ENCODE measurements at places on chromosomes 2 and 18. TPM values are rescaled to one million over a fixed set of nuclear protein-coding genes. Genes with fewer than 3 reads are reported as not detected.

Gene ATOH8
- total RNA-seq = 56.7 TPM

Gene SERPINB3
- not detected for total RNA-seq

DNA sequence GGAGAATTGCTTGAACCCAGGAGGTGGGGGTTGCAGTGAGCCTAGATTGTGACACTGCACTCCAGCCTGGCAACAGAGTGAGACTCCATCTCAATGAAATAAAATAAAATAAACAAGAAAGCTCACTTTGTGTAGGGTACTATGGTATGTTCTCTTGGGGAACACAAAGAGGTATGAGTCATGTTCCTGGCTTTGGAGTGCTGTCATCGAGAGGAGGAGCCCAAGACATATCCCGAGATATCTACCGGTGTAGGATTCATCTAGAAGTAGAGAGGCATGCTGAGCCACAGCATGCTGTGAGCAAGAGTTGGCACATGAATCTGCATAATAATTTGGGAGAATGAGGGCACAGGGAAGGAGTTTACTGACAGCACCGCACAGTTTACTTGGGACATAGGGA lies 244.9 kb upstream of the EPHA4 start:
- no peak for DNase-seq

DNA sequence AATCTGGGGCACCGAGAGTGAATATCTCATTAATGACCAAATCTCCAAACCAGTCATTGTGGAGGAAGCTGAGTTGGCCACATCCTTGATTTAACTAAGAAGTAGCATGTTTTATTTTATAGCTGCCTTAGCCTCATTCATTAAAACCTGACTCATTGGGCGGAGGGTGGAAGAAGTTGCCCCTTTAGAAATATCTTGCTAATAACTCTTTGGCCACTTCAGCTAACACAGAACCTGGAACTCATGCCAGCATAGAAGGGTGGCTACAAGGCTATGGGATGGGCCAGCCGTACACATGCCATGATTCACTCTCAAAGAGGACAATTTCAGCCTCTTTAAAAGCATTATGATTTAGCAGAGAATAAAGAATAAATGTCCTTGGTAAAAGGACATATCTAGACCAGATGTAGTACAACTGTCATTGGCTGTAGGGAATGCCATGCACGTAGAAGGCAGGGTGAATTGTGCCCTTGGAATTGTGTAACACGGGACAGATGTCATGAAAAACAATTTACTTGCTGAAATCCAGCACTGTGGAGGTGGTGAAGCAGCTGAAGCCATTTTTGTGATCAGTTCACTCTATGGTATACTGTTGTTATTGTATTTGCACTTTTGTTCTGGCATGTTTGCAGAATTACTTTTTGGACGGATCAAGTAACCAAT lies 330.0 kb downstream of the PLCL1 start:
- DNase-seq = no peak

Gene TUBA3D
- not detected for total RNA-seq

- DNase-seq = no peak
Measured at GRCh38 chr2:9095226-9095625, 91.7 kb upstream of the MBOAT2 start.

GRCh38 chr2:16119741-16120140 lies 179.4 kb downstream of the MYCN start:
- no peak for DNase-seq

GRCh38 chr2:237727363-237727762 lies 71.2 kb upstream of the RBM44 start:
- no peak for DNase-seq

Gene PPM1G
- total RNA-seq = 39.5 TPM

DNA sequence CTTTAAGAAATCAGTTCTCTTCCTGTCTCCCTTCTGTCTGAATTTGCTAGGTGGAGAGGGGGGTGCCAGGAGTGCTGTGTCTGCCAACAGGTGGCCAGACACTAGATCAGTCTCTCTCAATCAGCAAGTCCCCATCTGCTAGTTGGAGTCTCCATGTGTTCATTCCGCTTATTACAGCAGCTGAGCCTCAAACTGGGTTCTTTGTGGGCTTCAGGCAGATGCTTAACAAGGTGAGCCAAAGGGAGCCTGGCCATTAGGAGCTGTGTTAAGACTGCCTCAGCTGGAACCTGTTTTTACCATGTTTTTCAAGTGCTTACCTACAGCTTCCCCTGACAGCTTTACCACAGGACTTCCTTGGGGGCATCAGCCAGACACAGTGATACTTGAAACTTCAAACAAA lies 401.9 kb downstream of the LRP1B start:
- DNase-seq = no peak

DNA sequence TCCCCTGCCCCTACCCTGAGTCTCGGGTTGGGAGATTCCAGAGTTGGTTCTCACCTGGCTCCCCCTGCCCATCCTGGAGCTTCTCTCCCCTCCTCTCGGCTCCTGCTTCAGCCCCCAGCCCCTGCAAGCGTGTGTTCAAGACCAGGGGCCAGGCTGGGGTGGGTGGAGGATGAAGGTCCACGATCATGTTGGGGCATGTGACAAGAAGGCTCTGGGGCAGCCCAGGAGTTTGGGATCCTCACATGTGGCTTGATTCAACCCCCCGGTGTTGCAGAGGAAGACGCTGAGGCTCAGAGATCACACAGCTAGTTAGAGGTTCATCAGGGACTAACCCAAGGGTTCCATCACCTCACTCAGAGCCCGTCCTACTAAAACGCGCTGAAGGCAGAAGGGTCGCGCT lies 14.2 kb upstream of the TUBB6 start:
- DNase-seq = no peak

Gene LONRF2
- total RNA-seq = 10.9 TPM

DNA sequence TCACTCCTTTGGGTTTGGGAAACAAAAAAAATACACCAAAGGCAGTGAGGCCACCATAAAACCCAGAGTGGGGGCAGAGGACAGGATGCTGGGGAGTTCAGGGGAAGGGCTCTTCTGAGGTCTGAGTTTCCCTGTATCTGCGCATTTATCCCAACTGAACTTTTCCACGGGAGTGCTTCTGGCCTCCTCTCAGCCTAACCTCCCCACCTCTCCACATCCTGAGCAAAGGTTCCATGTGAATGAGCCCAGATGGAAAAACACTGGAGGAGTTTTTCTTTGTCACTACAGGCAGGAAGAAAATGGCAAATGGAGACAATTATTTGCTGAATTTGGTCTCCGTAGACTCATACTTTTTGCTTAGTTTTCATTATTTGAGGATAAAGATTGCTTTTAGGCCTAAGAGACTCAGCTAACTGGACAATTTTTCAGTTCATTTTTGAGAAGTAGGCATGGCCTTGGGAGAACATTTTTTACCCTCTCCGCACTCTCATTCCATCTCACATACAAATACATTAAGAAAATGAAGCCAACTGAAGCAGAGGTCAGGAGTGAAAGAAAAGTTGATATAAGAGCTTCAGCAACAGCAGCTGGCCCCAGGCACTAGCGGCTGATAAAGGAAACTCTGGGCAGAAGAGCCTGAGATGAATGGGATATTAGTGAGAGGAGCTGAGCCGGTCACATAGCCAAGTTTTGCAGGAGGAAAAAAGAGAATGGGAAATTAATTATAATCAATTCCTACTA lies 82.6 kb upstream of the CYP1B1 start:
- no peak for DNase-seq

GRCh38 chr2:67515538-67515937 lies 118.4 kb downstream of the ETAA1 start:
- DNase-seq = no peak
